ENCODE measurements at places on chromosomes 3 and 15.

DNA sequence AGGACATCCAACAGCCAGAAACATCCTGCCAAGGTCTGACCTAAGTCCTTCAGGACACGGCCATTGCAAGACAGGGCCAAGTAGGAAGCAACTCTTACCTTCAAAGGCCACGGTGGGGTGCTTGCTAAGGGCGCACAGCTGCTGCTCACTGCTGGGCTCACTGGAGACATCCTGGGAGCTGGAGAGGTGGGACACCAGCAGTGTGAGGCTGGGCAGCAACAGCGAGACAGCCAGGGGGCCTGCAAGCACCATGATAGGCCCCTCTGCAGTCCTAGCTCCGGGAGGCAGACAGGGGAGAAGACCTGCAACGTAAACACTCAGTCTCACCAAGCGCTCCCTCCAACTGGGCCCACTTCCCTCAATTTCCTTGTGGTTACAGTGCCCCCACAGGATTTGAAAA, 79.2 kb downstream of the SEMA5B start:
- DNase-seq: no peak

DNA sequence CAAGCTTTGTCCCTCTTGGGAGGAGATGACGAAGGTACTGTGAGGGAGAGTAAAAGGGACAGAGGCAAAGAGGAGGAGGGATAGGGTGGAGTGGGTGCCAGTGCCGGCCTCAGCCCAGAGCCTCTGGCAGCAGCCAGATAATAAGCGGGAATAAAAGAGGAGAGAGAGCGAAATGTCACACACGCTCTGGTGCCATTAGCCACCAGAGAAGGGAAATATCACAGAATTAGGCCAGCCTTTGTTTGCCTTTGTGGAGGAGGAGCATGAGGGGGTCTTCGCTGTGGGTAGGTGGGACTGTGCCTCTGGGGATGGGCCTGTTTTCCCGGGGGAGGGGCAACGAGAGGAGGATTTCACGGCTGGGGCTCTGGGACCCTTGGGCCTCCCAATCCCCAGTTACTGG, 67.8 kb downstream of the LINGO1 start:
- no peak for DNase-seq

- no peak for DNase-seq
Measured at GRCh38 chr15:39247574-39247973, 333.3 kb upstream of the THBS1 start.

DNA sequence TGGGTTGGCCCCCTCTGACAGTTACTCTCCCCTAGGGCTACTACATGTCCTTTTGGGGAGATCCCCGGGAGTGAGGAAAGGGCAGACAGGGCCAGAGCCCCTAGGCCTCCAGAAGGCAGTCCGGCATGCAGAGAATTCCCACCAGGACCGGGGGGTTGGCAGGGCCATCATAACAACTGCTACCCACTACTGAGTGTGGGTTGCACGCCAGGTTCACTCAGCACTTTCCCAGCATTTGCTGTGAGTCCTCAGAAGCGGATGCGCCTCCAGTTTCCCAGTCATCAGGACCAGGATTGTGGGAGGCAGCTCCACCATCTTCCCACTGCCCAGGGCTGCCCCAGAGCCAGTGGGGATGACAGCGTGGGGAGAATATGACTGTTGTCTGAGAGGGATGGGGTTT, 51.2 kb upstream of the HERC1 start:
- DNase-seq: no peak

GRCh38 chr3:64648927-64649906, 38.6 kb downstream of the ADAMTS9 start:
- DNase-seq: no peak

- no peak for DNase-seq
Measured at GRCh38 chr3:71062037-71062932, 521.2 kb downstream of the FOXP1 start.

- no peak for DNase-seq
Measured at GRCh38 chr15:73254598-73254997, 114.2 kb downstream of the HCN4 start.

- no peak for DNase-seq
Measured at GRCh38 chr15:71782422-71783165, 27.8 kb upstream of the NR2E3 start.

GRCh38 chr3:188746291-188746783, 425.4 kb upstream of the TPRG1 start:
- no peak for DNase-seq

DNA sequence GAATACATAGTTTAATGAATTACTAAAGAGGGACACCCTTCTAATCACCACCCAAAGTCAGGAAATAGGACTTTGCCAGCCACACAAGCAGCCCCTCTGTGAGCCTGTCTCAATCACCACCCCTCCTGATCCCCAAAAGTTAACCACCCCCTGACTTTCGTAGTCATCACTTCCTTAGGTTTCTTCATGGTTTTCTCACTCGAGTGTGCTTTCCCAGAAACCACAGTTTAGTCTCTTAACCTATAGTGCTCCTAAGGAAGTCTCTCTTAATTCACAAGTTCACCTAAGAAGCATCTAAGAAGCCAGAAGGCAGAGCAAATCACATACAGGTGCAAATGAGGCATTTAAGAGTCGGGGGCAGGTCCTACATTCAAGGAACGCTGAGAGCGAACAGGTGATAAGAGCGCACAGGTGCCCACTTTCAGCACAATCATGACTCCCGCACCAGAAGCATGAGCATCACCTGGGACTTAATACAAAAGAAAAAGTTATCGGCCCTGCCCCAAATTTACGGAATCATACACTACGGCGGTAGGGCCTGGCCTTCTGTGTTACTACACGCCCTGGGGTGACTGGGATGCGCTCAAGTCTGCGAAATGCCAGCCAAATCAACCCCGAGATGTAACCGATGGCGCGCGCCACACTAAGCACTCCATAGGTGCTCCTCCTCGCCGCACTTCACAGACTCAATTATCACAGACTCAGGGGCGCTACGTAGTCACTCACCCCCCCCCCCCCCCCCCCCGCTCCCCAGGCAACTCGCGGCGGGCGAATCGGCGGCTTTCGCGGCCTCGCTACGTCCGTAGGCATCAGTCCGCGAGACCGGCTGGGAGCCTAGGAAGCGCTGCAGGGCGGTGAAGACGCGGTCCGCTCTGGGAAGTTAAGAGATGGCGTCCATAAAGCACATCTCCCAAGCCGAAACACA, 815 bp downstream of the ULK4 start:
- peak; percentile 27 for DNase-seq

- no peak for DNase-seq
Measured at GRCh38 chr15:36810656-36811449, 231.4 kb downstream of the CDIN1 start.

DNA sequence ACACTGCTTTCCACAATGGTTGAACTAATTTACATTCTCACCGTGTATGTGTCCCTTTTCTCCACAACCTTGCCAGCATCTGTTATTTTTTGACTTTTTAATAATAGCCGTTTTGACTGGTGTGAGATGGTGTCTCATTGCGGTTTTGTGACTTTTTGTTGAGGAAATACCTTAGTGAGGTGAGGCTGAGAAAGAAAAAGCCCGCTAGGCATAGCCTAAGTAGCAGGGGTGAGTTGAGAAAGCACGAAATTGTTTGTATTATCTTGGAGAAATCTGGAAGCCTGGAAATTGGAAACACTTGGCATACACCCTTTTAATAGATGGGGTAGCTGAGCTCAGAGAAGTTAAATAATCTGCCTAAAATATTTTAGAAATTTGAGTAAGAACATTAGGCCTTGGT, 61.5 kb upstream of the CFAP161 start:
- DNase-seq: no peak

GRCh38 chr3:132236701-132237651, 80.2 kb upstream of the ACP3 start:
- DNase-seq: no peak

DNA sequence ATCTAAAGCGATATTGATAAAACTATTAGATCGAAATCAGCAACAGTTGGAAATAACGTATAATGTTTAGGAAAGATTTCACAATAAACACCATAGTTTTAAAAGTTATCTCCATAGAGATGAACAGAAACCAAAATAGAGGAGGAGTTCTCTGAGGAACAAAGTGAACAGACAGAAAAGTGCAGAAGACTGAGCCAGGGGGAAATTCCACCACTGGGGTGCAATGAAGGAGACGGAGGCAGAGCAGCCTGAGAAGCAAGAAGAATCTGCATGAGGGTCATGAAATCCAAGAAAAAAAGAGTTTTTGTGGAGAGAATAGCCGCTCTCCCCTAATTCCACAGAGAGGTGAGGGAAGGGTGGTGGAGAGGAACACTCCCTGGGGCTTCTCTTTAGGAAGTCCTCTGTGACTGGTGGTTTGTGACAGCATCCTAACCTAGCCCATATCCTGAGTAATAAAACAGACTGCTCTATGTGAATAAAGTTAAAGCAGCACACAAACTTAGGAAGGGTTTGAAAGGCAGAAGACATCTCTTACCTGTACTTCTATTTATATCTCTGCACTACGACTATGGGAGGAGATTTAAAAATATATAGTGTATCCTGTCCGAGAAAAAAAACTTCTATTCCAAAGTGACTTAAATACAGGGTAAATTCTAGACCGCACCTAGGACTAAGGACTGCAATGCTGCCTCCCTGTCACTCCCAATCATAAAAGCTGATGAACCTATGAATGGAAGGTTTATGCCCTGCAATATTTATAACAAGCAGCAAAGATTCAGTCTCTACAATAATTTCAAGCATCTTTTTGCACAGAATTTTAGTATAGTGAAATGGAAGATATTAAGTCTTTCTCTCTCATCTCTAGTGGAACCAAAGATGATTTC, 22.9 kb downstream of the ATP8B4 start:
- DNase-seq: no peak

DNA sequence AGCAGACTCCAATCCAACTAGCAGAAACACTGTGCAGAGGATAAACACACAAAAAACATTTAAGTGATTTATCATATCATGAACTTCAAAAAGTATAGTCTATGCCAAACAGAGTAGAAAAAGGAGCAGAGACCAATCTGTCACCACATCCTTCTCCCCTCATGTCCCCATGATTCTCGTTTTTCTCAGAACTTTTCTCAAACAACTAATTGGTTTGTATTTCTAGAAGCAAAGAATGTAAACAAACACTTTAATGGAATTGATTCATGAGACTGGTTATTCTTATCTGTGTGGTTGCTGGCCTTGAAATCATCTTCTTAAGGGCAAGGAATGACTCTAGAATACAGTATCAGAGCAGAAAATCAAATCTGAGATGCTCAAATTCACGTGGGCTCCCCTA, 294.2 kb upstream of the THBS1 start:
- no peak for DNase-seq

- peak; percentile 65 for DNase-seq
Measured at GRCh38 chr3:42012935-42013690, 51.2 kb upstream of the ULK4 start.

DNA sequence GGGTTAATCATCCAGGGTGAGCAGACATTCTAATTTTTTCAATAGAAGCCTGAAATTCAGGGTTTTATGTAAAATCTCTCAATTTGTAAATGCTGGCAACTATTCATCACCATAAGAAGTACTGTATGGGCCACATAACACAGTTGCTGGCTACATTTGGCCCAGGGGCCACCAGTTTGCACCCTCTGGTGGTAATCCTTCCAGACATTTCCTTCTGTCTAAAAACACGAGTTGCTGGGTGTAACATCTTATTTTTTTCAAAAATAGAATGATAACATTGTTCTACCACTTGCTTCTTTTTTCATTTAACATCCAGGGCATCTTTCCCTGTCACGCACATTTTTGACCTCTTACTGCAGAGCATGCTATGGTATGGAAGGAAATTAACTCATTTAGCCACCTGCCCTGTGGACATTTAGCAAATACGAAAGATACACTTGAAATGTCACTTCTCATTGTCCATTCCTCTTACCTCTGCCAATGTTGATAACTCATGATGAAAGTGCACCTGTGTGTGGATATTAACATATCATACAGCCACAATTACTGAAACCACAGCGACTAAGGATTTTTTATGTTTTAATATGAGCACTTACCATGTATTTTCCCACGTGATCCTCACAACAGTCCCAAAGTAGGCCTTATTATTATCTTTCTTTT, 117.5 kb upstream of the ARHGEF3 start:
- DNase-seq: no peak

GRCh38 chr15:69509131-69509530, 56.5 kb downstream of the RPLP1 start:
- DNase-seq: no peak

DNA sequence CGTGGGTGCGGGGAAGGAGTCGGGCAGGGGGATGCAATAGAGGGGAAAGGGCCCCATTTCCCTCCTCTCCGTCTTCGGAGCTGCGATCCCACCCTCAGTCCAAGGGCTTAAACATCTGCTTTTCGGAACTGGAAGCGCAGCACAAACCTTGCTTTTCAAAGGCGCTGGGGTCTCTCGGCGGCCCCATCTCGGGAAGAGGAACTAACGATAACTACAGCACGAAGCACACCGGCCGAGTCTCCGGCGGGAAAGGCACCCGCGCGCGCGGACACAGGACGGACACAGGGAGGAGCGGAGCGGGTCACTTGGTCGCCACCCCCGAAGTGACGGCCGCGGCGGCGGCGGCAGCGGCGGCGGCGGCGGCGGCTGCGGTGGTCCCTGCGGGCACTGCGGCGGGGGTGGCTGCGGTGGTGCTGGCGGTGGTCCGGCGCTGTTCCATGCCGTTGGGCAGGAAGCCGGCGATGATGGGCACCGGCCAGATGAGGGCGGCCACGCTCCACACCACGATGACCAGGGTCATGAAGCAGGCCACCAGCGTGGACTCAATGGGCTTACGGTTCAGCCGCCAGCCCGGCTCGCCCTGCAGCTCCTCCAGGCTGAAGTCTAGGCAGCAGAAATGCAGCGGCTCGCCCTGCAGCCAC, 1.1 kb downstream of the TMEM158 start:
- DNase-seq: peak; percentile 72
